ENCODE measurements at places on chromosomes 11 and 22.

GRCh38 chr11:86687185-86687778 is 14.9 kb upstream of the ME3 start:
- no peak for DNase-seq

GRCh38 chr11:77027275-77027674 is 6.9 kb upstream of the B3GNT6 start:
- no peak for DNase-seq

DNA sequence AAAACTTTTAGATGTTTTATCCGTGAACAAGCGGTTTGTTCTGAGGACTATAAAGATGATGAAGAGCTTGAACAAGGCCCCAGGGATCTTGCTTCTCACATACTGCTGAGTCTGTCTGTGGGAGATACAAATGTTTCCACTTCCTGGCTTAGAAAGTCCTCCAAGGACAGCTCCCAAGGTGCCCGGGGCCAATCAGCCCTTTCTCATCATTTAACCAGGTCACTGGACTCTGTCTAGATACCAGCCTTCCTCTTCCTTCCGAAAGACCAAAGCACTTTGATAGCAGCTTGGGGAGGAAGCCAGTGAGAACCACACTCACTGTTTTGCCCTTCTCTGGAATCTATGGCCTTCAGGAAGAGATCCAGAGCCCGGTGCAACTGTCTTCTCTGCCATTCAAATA is 4.3 kb upstream of the MICAL2 start:
- DNase-seq = no peak

DNA sequence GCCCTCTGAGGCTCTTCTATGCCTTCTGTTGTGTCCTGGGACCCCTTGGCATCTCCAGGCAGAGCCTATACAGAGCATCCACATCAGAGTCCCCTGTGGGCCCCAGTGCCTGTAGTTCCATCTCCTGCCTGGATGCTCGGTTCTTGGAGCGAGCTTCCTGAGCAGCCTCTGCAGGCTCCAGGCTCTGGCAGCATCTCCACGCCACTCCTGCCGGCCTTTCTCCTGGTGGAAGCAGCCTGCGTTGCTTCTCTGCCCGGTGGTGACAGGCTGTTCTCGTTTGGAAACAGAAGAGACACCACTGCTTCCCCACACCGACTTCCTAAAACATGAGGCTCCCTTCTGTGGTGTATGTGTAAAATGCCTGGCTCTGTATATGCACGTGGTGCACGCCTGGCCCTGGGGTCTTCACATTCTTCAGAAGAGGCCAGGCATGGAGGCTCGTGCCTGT is 52.8 kb downstream of the BCR start:
- peak; percentile 46 for DNase-seq

DNA sequence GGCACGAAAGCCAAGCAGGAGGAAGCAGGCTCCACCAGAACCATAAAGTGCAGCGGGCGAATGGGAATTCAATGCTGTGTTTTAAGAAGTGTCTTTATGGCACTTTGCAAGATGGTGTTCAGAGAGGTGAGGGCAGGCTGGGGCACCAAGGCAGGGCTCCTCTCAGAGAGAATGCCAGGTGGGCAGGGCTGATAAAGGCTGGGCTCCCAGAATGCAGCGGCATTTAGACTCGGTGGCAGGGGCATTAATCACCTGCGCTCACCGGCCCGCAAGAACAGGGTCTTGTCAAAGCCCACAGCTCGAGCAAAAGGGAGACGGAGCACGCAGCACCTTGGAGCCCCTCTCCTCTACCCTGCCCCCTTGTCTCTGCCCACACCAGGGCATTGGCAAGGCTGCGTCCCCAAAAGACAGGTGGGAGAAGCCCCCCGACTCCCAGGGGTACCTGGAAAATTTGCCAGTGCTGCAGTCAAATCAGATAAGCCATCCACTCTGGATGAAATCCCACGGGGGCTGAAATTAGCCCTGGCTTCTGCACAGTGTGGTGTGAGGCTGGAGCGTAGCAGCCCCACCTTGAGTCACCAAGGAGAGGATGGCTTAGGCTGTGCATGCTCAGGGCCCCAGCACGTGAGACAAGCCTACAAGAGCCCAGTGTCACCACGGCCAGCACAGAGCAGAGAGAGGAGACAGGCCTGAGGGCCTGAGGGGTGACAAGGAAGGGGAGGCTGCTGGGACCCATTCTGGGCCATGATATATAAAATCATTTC is 8.1 kb downstream of the MACROD1 start:
- no peak for DNase-seq

GRCh38 chr11:882596-882995 is 28.0 kb downstream of the CHID1 start:
- DNase-seq = no peak

DNA sequence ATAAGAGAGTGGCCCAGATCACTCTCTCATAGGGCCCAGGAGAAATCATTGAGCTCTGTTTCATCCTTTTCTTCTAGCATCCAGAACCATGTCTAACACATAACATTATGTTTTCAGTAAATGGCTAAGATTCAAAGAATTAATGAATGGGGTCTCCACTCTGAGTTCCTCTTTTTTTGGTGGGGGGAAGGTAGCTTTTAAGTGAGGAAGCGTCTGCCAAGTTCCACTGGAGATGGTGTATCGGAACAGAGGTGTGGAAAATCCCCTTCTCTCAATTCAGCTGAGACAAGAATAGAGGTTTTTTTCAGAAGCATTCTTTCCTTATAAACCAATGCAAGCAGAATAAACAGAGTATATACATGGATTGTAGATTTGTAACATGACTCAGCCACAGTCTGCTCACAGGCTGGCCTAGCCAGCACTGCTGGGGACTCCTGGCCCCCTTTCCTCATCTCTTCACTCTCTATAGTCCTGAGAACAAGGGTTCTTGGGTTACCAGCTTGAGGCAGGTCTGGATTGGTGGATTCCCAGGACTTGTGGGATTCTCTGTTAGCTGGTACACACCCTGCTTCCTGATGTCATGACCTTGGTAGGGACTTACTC is 97.2 kb downstream of the TRAF6 start:
- DNase-seq = no peak

DNA sequence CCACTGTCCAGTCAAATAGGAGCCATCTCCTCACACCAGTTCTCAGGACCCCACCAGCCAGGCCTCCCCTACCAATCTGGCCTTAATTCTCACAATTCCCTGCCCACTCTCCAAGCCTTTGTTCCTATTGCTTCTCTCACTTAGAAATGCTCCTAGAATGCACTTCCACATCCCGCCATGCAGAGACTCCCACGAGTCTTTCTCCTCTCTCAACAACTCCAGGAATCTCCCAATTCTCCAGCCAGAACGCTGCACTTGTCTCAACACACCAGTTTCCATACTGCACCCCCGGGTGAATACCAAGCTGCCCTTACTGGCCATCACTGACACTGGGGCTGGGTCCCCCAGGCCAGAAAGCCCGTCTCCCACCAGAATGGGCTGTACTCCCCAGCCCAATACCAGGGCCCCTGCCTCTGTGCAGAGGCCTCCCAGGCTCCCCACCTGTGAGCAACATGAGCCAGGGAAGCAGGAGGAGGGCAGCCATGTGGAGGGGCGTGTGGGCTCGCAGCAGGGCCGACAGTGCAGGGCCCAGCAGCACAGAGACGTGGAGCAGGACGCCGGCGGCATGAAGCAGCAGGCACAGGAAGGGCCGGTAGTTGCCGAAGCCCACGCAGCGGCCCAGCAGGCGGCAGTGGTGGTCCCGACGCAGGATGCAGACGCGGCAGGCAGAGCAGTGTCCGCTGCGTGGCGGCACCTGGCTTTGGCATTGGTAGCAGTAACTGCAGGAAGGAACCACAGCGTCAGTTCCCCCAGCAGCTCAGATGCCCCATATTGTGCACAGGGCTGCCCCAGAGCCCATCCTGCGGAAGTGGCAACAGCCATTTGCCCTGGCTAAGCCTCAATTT is 2.4 kb downstream of the ZDHHC24 start:
- DNase-seq = peak; percentile 26

DNA sequence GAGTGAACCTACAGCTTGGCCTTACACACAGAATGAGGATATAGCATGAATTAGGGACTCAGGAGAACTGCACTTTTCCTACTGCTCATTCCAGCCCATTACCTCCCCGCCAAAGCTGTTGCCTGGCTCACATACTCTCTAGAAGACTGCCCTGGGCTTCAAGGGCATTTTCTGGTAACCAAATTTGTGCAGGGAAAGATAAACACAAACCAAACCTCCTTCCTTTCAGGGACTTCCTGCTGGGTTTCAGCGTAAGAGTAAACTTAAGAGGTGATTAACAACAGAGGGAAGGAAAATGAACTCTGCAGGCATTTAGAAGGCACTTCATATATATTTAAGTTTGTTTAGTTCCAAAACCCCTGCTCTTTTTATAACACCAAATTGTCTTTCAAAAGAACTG is 194.9 kb downstream of the SWAP70 start:
- peak; percentile 47 for DNase-seq

DNA sequence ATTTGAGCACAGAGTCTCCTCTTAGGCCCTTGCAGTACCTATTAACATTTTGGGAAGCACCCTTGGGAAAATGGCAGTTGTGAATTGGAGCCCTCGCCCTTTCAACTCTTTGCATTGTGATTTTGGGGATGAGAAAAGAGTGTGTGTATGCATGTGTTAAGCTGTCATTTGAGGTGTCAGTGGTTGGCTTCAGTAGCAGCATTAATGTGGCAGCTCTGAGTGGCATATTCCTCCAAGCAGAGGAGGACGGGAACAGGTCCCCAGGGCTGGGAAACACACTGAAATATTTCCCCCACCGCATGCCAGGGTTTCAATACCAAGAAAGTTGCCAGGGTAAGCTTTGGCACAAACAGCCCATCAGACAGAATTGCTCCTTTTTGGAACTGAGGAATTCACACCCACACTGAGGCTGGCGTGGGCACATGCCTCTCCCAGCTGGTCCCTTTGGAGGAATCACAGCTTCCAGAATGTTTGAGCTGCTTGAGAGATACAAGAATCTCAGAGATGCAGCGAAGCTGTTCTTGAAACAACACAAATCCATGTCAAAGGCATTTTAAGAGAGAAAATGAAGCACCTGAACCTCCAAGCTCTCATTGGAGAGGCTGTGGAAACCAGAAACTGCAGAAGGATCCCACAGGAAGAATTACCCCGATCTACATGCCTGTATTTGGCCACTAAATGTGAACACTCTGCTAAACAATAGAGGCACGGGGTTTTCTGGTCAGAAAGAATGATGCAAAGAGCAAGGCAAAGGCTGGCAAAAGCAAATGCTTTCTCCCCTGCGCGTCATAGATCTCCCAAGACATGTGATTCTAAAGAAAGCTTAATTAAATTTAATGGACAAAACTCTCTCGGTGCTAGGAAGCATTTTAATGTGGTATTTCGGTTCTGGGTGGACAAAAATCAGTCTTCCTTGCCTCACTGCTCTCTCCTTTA is 67.2 kb upstream of the RCN1 start:
- DNase-seq = no peak

- DNase-seq = peak; percentile 1
Observed at GRCh38 chr11:101786916-101787315, 127.9 kb upstream of the CEP126 start.

GRCh38 chr11:57798905-57799559 is 37.4 kb downstream of the CTNND1 start:
- peak; percentile 59 for DNase-seq

- DNase-seq = no peak
Observed at GRCh38 chr22:41681616-41682015, 7.1 kb downstream of the SNU13 start.

DNA sequence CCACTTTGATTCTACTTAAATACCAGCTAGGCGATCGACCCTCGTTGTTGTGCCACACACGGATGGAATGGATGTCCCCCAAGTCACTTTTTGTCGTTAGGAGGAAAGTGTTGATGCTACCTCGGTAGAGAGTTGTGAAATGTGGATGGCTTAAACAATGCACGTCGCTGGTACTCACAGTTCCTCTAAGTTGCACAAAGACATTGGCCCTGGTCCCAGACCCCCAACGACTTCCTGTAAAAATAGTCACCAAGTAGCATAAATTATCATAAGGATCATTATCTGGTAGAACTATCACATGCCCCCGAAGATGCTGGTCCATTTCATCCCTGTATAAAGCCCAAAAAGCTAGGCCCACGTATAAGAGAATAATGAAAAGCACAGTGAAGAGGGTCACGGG is 3.8 kb downstream of the PKDREJ start:
- no peak for DNase-seq

DNA sequence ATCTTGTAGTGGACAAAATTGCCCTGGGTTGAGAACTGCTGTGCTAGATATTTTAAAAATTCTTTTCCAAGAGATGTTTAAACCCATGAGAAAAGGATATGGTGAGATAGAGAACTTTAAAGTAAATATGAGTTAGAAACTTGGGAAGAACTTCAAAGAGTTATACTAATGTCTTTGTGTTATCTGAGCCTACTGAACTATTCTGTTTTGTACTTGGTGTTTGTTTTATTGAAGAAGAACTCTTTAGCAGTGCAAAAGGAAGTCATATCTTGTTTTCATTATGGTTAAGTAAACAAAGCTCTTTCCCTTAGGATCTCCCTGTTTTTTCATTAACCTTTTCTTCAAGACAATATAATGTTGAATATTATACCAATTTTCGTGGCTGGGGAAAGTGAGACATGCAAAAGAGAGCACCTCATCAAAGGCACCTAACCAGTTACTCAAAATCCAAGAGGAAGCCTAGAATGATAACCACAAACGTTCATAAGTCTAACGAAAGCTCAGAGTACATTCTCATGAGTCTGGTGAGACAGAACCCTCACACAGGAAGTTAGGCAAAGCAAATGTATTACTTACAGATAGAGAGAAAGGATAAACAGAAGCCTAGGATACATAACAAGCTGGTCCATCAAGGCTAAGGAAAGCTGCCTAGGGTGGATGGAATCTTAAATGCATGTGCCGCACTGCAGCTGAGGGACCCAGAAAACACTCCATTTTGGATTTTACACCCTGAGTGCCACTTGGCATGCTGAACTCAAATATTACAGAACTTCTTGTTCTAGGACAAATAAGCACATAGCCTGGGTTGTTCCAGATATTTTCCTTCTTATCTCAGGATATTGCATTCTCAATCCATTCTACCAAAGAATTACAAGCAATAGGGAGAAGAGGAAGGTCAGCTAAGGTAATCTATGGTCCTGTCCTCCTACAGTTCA is 112.5 kb upstream of the ANO3 start:
- DNase-seq = no peak

Data from EL (cell line).